CD8-positive, alpha-beta memory T cell (primary cell): ENCODE measurements at places on chromosomes 16 and 17.
A peak's percentile ranks its signal among the peaks of the same experiment; 100 is the strongest.

- H3K4me1 ChIP-seq: peaks cover 77% of the 10 kb centered on the region
- peak; percentile 70 for DNase-seq
- no peaks in the 10 kb centered on the region for H3K27me3 ChIP-seq
- no peaks in the 10 kb centered on the region for H3K36me3 ChIP-seq
Measured at GRCh38 chr17:57600074-57600473, 145.0 kb downstream of the CCDC182 start.

- H3K27me3 ChIP-seq: peaks cover 7% of the 10 kb centered on the region
- H3K4me3 ChIP-seq: no peak overlapping the region
- no peaks in the 10 kb centered on the region for H3K4me1 ChIP-seq
- H3K36me3 ChIP-seq: no peaks in the 10 kb centered on the region
Measured at GRCh38 chr17:57035971-57036481, 49.0 kb upstream of the AKAP1 start.

DNA sequence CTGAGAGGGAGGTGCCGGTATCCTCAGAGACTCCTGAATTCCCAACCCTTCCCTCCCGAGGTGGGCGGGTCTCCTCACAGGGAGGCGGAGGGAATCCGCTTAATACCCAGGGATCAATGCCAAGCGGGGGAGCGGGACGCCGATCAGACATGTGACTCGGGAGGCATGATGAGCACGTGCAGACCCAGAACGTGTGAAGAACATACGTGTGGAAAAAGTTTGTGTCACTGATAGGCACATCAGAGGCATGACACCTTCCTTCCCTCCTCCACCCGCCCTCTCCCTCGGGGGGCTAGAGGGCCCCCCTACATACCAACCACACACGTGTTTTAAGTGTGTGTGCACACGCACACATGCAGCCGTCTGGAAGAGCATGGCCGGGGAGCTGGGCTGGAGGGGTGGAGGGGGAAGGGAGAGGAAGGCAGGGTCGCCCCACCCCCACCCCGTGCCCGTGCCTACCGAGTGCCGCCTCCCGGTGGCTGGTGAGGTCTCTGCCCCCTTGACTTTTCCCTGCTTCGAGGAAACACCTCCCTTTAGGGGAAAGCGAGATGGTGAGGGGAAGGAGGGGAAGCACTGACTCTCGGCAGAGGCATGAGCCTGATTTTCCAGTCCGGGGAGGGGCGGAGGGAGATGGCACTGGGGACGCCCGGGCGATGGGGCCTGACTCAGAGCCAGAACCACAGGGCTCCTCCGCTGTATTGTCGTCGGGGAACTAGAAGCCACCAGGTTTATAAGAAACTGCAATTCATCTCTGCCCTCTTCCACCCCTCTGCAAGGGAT lies 12.1 kb upstream of the TBX21 start:
- DNase-seq: peak; percentile 68
- peaks cover 71% of the 10 kb centered on the region for H3K4me1 ChIP-seq
- peaks cover 3% of the 10 kb centered on the region for H3K27me3 ChIP-seq
- H3K4me3 ChIP-seq: no peak overlapping the region

DNA sequence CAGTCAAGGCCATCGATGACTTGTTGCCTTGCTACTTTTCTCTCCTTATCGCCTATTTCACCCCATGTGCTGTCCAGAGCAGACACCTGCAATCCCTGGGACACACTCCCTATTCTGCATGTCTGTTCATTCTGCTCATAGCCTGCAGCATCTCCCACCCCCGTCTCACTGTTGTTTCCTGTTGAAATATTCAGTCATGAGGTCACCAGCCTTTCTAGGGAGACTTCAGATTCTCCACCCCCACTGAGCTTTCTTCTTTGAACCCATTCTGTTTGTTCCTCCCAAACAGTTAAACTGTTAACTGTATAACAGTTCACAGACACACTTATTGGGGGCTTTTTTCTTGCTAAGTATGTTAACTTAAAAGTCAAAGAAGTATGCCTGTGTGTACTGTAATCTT lies 94.4 kb downstream of the AATF start:
- DNase-seq: no peak
- no peaks in the 10 kb centered on the region for H3K27me3 ChIP-seq
- H3K4me1 ChIP-seq: peaks cover 6% of the 10 kb centered on the region
- no peak overlapping the region for H3K27ac ChIP-seq
- peaks cover 22% of the 10 kb centered on the region for H3K36me3 ChIP-seq
